ENCODE measurements at places on chromosomes 1 and 21.

- no peak for DNase-seq
These were observed 547.9 kb upstream of the TMPRSS15 start for GRCh38 chr21:18951271-18952038.

DNA sequence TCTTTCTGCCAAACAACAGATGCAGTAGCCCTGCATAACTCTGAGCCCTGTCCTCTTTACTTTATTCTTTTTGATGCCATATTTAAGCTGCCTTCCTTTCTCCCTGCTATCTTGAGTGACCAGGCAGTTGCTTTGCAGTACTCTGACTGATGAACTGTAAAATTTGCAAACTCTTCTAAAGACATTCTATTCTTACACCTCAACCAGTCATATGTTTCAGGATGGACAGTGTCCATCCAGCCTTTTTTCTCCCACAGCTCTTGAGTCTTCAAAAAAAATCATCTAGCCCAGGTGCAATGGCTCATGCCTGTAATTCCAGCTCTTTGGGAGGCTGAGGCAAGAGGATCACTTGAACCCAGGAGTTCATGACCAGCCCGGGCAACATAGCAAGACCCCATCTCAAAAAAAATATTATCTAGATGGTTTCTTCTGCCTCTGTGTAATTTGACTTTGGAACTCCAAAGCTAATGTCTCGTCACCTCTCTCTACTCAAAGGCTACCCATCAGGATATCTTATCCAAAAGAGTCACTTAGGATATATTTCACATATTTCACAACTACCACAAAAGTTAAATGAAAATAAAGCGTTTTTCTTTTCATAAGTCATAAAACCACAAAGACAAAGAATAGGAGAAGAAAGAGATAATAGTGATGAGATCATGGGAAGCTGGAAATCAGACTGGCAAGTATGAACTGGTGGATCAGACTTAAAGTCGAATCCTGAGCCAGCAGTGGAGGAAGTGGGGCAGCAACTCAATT is 54.6 kb upstream of the IPO9 start:
- DNase-seq, result peak; percentile 82

GRCh38 chr1:170696591-170697290 is 32.8 kb downstream of the PRRX1 start:
- DNase-seq, result no peak

DNA sequence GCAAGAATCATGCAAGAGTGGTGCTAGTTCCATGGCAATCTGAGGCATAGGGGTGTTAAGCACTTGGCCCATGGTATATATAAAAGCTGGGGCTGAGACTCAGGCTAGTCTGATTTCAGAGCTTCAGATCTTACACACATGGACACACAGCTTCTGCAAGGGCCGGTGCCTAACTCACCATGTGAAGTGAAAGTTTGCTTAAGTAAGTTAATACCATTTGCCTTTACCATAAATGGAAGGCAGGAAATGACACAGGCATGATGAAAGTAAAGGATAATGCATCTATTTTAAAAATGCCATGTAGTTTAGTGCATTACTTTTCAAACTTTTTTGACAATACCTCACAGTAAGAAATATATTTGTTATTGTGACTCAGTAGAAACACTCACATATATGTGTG is 122.6 kb downstream of the KCNJ6 start:
- DNase-seq, result no peak

DNA sequence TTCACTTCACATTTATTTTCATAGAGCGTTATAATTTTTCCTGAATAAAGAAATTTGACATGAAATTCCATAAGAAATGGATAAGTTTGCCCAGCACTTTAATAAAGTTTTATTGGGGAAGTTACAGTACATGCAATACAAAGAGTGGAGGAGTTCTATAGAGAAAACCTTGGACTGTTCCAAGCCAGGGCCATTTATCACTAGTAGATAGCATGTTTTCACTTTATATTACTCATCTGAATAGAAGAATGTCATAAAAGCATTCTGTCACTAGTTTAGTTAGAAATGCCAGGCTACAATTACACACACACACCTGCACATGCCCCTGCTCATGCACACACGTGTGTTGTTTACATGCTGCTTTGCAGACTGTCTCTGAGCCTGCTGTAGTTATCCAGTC is 123.3 kb downstream of the NEK7 start:
- DNase-seq, result no peak

DNA sequence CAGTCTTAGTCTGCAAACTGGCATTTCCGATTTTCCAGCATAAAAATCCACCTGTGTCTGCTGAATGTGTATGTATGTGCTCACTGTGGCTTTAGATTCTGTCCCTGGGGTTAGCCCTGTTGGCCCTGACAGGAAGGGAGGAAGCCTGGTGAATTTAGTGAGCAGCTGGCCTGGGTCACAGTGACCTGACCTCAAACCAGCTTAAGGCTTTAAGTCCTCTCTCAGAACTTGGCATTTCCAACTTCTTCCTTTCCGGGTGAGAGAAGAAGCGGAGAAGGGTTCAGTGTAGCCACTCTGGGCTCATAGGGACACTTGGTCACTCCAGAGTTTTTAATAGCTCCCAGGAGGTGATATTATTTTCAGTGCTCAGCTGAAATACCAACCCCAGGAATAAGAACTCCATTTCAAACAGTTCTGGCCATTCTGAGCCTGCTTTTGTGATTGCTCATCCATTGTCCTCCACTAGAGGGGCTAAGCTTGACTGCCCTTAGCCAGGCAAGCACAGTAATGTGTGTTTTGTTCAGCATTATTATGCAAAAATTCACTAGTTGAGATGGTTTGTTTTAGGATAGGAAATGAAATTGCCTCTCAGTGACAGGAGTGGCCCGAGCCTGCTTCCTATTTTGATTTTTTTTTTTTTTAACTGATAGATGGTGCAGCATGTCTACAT is 2.5 kb upstream of the OLFML3 start:
- DNase-seq, result peak; percentile 19

All from NCI-H226 (cell line).